OCI-LY7 (cell line): ENCODE measurements at places on chromosomes 16 and 17. TPM values are rescaled to one million over a fixed set of nuclear protein-coding genes. Genes with fewer than 3 reads are reported as not detected.

GDPD3 gene
- 5.0 and 5.2 TPM in 2 replicates for total RNA-seq

SNTB2 gene
- total RNA-seq = 32.6 and 34.1 TPM in 2 replicates

GLIS2 gene
- 0.08 TPM in 1 of 2 replicates, not detected in the other for total RNA-seq

SOCS3 gene
- not detected in 2 replicates for total RNA-seq

DNA sequence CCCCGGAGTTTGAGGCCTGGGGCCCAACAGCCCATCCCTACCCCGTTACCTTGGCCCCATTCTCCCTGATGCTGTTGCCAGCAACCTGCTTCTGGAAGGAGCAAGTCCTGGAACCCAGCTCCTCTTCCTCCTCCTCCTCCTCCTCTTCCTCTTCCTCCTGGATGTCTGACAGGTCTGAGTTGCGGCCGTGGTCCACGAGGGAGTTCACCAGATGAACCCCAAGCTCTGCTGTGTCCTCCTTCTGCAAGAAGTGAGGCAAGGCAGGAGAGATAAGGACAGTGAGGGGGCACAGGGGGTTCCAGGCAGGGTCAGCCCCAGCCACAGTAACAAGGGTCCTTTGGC lies 18.7 kb downstream of the TSPOAP1 start:
- DNase-seq = no peak

GRCh38 chr16:10178080-10178479 lies 4.1 kb downstream of the GRIN2A start:
- no peak for DNase-seq

GRCh38 chr16:14486520-14487303 lies 143.3 kb downstream of the PARN start:
- DNase-seq = no peak

DNA sequence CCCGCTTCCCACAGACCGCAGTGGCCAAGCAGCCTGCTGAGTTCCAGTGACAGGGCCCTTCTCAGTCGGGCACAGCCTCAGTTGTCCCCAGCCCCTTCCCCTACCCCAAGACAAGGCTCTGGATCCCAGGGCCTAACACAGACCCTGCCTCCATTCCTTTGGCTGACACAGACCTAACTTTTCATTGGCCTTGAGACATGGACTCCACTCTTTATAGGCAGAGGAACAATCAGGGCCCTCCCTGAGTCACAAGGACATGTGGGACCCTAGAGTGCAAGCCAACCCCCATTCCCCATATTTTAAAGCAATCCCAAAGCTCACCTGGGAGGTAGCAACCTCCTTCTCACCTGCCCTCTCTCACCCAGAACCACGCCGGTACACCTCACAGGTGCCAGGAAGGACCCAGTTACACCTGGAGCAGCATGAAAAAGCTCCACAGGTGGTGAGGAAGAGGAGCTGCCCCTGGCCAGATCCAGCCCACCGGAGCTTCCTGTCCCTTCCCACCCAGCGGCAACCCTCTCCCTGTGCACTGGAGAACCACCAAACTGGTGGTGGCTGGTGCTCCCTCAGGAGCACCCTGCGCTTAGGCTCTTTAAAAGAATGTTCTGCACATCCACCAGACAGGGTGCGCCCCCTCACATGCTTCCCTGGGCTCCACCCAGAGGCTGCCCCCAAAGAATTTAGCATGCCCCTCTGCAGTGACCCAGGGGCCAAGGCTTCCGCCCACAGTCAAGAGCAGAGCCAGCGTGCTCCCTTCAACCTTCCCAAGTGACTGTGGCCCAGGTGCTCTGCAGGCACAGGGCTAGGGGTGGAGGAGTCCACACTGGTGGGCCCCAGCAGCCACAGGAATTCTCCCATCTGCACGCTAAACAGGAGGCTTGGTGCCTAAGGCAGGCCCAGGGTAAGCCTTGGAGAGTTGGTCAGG lies 3.4 kb downstream of the MNT start:
- DNase-seq = no peak

- DNase-seq = no peak
Measured at GRCh38 chr16:81106826-81107503, 10.8 kb upstream of the GCSH start.

DNA sequence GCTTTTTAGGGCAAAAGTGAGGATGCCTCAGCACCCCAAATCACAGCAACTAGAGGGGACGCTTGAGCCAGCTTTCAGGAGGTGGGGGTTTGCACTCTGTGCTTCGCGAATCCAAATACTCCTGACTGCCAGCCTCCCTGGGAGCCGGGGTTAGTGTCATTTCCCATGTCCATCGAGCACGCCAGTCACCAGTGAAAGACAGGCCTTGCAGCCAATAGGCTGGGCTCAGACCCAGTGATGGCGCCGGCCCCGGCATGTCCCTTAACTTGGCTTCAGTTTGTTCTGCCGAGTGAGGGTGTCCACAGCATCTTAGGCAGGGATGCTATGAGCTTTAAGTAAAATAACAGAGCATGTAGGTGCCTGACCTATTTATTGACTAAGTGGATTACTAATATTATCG lies 50.9 kb upstream of the CDC42EP4 start:
- DNase-seq = no peak

GRCh38 chr17:50356418-50356817 lies 10.5 kb downstream of the XYLT2 start:
- DNase-seq = no peak

GRCh38 chr17:42135664-42136653 lies 13.4 kb downstream of the HSPB9 start:
- DNase-seq = peak; percentile 71

DNA sequence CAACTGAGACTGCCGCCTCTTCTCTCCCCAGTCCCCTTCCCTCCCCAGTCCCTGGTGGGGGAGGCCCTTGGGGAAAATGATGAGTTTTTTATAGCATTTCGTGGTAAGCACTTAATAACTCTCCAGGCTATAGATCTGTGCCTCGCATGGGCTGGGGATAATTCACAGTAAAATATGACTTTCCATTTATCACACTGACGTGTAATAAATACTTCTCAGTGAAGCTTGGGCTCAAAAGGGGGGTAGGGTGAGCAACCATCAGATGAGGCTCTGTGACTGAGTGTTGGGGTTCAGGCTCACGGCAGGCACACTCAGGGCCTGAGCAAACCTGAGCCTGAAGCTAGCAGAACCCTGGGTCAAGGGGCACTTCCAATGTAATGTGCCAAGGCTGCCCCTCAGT lies 101.6 kb downstream of the CCT6B start:
- DNase-seq = no peak

GRCh38 chr17:33674685-33675084 lies 381.6 kb upstream of the ASIC2 start:
- peak; percentile 46 for DNase-seq

DNA sequence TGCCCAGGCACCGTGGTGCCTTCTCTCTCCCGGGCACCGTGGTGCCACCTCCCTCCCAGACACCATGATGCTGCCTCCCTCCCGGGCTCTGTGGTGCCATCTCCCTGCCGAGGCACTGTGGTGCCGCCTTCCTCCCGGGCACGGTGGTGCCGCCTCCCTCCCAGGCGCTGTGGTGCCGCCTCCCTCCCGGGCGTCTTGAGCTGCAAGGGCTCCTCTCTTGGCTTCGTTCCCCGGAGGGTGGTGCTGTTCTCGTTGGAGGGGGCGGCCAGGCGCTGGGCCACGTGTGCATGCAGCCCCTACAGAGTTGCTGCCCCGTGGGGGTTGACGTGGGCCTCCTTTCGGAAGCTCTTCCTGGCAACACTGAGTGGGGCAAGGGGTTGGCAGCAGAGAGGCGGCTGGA lies 8.2 kb downstream of the CENPX start:
- DNase-seq = no peak
